ENCODE measurements at places on chromosomes 5 and 9.
A peak's percentile ranks its signal among the peaks of the same experiment; 100 is the strongest.

- DNase-seq: no peak
Observed at GRCh38 chr9:131348631-131349521, 45.0 kb upstream of the PRRC2B start.

- no peak for DNase-seq
Observed at GRCh38 chr5:146018514-146019375, 82.4 kb downstream of the SH3RF2 start.

GRCh38 chr5:138725153-138725817 is 27.9 kb upstream of the CTNNA1 start:
- peak; percentile 70 for DNase-seq

DNA sequence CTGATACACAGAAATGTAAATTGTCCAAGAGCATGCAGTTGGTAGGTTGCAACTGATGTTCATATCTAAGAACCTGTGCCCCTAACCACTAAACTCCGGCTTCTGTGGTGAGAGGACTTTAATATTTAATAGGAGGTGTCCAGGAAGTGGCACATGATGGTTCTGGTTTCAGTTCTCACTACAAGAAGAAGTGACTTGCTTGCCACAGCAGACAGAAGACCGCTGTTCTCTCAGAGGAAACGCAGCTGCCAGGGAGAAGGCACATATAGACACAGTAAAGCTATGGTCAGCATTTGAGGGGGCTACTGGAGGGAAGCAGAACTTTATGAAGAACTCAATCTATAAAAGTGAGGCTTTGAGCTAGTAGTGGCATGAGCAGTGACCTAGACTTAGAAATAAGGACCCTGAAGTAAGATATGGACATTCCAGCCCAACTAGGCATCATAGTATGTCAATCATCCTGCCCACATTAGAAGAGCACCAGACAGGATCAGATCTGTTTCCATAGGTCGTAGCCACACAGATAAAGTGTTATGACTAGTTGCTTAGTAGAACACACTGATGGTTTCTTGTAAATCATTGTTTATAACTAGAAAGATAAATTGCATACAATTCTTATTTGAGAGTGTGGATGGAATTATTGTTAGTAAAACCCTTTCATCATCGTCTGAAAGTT is 36.4 kb upstream of the DAB2 start:
- DNase-seq: no peak

- no peak for DNase-seq
Observed at GRCh38 chr5:173971681-173972345, 17.2 kb upstream of the C5orf47 start.

DNA sequence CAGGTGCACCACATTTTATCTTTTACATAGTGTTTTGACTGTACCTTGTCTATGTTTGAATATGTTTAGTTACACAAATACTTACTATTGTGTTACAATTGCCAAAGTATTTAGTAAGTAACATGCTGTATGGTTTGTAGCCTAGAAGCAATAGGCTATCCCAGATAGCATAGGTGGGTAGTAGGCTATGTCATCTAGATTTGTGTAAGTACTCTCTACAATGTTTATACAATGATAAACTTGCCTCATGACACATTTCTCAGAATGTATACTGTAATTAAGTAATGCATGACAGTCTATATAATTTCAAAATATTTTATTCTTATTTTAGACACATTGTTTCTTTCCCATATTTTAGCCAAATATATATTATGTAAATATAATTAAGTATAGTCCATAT is 836.8 kb upstream of the CDH9 start:
- DNase-seq: no peak

GRCh38 chr5:88956416-88956815 is 73.4 kb upstream of the MEF2C start:
- DNase-seq: no peak

DNA sequence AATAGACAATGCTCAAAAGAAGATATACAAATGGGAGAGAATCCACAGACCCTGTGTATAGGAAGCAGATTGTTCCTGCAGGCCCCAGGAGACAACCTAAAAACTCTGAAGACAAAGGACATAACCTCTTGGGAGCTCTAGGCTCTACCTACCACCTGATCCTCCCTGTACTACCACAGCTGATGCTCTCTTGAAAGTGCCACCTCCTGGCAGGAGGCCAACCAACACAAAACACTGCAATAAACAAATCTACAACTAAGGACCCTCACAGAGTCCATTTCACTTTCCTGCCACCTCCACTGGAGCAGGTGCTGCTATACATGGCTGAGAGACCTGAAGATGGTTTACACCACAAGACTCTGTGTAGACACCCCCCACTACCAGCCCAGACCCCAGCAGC is 49.0 kb downstream of the STARD4 start:
- DNase-seq: peak; percentile 76

GRCh38 chr9:122991370-122991830 is 42.1 kb upstream of the GPR21 start:
- peak; percentile 1 for DNase-seq

GRCh38 chr9:90821697-90822096 is 20.1 kb downstream of the SYK start:
- no peak for DNase-seq

- DNase-seq: no peak
Observed at GRCh38 chr9:72149231-72149975, at the start of gene GDA. GDA (plus strand) TSS chr9:72149440; CDS start chr9:72149560, 120 bp downstream.

GRCh38 chr9:107750741-107751566 is 261.4 kb upstream of the KLF4 start:
- DNase-seq: no peak

- no peak for DNase-seq
Observed at GRCh38 chr5:123269851-123270250, 153.4 kb downstream of the CEP120 start.

GRCh38 chr5:369151-369868 is 47.8 kb downstream of the AHRR start:
- no peak for DNase-seq

- no peak for DNase-seq
Observed at GRCh38 chr5:133510634-133511262, 101.6 kb downstream of the FSTL4 start.

GRCh38 chr5:172499287-172499686 is 45.0 kb upstream of the SH3PXD2B start:
- no peak for DNase-seq

- no peak for DNase-seq
Observed at GRCh38 chr5:134794082-134794481, 35.5 kb downstream of the DDX46 start.

All from NCI-H2171 (cell line).